ENCODE measurements at places on chromosomes 11 and 22.

DNA sequence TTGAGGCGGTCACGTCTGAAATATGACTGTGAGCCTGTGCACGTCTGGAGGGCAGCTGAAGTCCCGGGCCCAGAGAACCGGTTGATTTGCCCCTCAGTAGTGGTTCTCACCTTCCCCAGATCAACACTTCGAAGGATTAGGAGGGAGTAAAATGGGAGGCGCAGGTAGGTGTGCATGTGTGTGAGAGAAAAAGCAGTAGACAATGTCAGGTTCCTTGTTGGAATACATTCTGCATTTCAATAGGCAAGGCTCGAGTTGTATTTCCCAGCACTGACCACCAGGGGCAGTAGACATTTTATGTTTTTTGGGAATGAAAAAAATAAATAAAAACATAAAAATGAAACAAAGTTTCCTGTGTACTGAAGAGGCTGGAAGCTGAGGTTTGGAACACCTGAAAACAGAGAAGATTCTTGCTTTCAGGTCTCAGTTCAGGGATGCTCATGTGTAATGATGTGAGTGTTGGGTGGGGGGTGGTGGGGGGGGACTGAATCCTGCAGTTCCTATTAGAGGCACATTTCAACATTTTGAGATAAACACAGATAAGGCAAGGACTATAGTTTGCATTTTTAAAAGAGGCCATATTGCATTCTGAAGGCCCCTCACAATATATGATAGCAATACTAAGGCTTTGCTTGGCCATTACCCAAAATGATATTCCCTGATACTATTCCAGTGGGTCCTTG, 333.9 kb downstream of the CADM1 start:
- H3K27me3 ChIP-seq, result peaks cover 5% of the 10 kb centered on the region
- no peak overlapping the region for H3K27ac ChIP-seq
- H3K4me1 ChIP-seq, result no peaks in the 10 kb centered on the region
- DNase-seq, result no peak
- no peaks in the 10 kb centered on the region for H3K36me3 ChIP-seq

- peaks cover 76% of the 10 kb centered on the region for H3K36me3 ChIP-seq
- no peak overlapping the region for H3K4me3 ChIP-seq
- H3K4me1 ChIP-seq, result peaks cover 76% of the 10 kb centered on the region
- no peaks in the 10 kb centered on the region for H3K27me3 ChIP-seq
Observed at GRCh38 chr11:35190804-35191348, 51.9 kb downstream of the CD44 start.

- no peaks in the 10 kb centered on the region for H3K36me3 ChIP-seq
- no peaks in the 10 kb centered on the region for H3K4me1 ChIP-seq
- DNase-seq, result no peak
- H3K4me3 ChIP-seq, result no peak overlapping the region
- peaks cover 6% of the 10 kb centered on the region for H3K27me3 ChIP-seq
Observed at GRCh38 chr22:47775686-47776085, 1013.2 kb downstream of the TBC1D22A start.

DNA sequence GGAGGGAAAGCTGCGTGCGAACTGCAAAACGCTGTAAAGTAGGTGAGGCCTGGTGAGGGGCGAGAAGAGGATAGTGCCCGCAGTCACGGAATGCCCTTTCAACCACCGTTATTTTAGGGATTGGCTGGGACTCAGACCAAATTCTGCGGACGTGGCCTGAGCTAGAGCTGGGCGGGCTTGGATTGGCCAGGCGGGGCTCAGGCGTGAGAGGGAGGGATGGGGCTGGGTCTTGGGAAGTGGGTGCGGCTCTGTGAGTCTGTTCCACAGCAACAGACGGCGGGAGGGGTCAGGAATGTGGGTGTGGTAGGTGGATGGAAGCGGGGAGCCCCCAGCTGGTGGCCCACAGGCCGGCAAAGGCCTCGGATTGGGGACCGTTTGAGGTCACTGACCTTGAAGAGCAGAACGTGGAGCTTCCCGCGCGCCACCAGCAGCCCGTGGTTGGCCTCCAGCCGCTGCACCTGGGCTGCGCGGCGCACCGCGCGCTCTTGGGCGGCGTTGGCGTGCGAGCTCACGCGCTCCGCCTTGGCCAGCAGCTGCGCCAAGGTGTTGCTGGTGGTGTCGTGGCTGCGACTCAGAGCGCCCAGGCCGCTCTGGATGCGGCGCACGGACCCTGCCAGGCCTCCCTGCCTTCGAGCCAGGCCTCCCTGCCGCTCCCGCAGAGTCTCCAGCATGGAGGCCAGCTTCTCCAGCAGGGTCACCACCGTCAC, 444 bp downstream of the CAVIN3 start:
- DNase-seq, result no peak
- peaks cover 8% of the 10 kb centered on the region for H3K4me1 ChIP-seq
- H3K27ac ChIP-seq, result no peak overlapping the region
- no peaks in the 10 kb centered on the region for H3K36me3 ChIP-seq
- H3K27me3 ChIP-seq, result peaks cover 49% of the 10 kb centered on the region
- H3K4me3 ChIP-seq, result peak overlapping the region; percentile 58

- H3K36me3 ChIP-seq, result no peaks in the 10 kb centered on the region
- H3K4me3 ChIP-seq, result no peak overlapping the region
- H3K27ac ChIP-seq, result no peak overlapping the region
- DNase-seq, result no peak
Observed at GRCh38 chr11:131240421-131240820, 130.0 kb upstream of the NTM start.

DNA sequence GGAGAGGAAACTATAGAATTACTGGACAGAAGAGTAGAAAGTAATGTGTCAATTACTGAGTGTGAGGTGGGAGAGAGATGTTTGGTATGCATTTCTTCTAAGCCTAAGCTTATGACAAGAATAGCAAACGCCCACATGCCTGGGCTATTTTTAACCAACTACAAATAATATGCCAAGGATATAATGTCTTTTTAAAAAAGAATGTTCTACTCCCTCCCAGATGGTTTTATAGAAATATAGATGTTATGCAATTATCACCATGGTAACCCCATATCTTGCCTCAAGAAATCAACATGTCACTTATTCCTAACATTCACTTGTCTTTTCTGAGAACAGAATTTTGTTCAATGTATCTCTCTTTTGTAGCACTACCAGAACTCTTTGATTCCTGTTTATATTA, 996.7 kb upstream of the CHORDC1 start:
- H3K27me3 ChIP-seq, result no peaks in the 10 kb centered on the region
- H3K4me3 ChIP-seq, result no peak overlapping the region
- H3K4me1 ChIP-seq, result no peaks in the 10 kb centered on the region
- DNase-seq, result no peak
- no peaks in the 10 kb centered on the region for H3K36me3 ChIP-seq

- H3K36me3 ChIP-seq, result no peaks in the 10 kb centered on the region
- no peak overlapping the region for H3K27ac ChIP-seq
Observed at GRCh38 chr11:132008872-132009271, 638.5 kb downstream of the NTM start.

GRCh38 chr11:129279326-129280026, 87.4 kb upstream of the ARHGAP32 start:
- DNase-seq, result peak; percentile 76
- H3K4me1 ChIP-seq, result peaks cover 26% of the 10 kb centered on the region
- H3K36me3 ChIP-seq, result no peaks in the 10 kb centered on the region

- no peaks in the 10 kb centered on the region for H3K4me1 ChIP-seq
- H3K4me3 ChIP-seq, result no peak overlapping the region
- no peak for DNase-seq
- H3K27me3 ChIP-seq, result peaks cover 8% of the 10 kb centered on the region
Observed at GRCh38 chr11:60389279-60389910, 6.9 kb upstream of the MS4A14 start.

DNA sequence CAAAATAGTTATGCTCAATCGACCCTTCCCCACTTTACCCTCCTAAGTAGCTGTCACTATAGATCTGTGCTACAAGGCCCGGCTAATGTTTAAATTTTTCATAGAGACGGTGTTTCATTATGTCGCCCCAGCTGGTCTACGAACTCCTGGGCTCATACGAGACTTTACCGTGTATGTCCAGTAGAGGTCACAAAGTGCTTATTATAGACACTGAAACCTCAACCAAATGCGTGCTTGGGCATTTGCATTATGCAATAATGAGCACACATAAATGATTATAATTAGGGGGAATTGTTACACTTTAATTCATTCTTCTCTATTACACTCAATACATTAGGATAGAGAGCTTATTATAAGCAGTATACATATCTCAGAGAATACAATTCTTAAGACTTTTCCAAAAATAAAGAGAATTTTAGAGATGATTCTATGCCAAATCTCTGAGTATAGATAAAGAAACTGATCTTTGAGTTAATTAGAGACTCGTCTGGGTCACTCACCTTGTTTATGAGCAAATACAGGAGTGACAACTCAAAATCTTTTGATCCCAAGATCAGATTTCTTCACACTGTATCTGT, 12.5 kb upstream of the MRPL16 start:
- peaks cover 15% of the 10 kb centered on the region for H3K4me1 ChIP-seq
- H3K27me3 ChIP-seq, result peaks cover 5% of the 10 kb centered on the region
- no peak overlapping the region for H3K27ac ChIP-seq
- peak; percentile 19 for DNase-seq
- H3K4me3 ChIP-seq, result no peak overlapping the region
- no peaks in the 10 kb centered on the region for H3K36me3 ChIP-seq

DNA sequence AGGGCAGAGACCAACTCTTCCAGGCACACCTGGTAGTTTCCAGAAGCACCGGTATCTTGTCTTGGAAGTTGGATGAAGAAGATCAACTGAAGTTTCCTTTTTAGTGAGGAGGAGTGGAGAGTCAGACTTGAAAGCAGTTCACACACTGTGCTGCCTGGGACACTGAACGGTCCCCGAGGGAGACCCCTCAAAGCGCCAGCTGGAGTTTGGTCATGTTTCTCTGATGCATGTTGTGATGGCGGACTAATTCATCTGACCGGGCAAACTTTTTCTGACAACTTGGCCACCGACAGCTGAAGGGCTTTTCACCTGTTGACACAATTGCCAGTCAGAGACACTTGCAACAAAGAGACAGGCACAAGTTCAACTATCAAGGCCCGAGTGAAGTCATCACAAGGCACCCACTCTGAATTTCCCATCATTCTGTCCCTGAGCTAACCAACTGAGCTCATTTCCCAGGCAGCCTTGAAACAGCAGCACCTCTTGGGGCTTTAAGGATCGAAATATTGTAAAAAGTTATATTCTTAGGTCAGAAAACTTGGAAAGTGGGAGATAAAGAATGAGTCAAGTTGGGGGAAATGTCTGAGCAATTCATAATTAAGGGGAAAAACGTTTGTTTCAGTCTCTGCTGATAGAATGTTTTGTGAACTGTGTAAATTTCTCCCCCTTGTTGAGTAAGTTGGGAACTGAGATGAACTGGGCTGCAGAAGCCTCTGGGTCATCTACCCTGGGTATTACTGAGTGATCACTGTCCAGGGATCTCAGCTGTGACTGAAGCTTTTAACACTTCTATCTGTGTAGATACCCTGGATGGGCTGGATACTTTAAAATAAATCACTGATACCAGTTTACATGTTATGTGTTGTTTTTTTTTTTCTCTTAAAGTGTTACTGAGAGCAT, 46.2 kb downstream of the WT1 start:
- peaks cover under 1% of the 10 kb centered on the region for H3K27me3 ChIP-seq
- DNase-seq, result no peak
- H3K4me3 ChIP-seq, result no peak overlapping the region
- H3K36me3 ChIP-seq, result no peaks in the 10 kb centered on the region

DNA sequence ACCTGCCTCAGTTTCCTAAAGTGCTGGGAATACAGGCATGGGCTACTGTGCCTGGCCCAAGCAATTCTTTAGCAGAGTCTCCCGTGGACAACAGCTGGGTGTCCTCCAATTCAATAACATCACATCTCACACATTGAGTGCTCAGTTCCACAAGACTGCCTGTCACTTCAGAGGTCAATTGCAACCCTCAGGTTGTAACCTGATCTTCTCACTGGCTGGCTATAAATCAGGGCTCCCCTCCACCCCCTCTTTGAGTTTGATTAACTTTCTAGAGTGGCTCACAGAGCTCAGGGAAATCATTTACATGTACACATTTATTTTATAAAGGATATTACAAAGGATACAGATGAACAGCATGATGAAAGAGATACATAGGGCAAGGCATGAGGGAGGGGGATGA, 68.1 kb downstream of the MCHR1 start:
- H3K4me3 ChIP-seq, result no peak overlapping the region
- no peak overlapping the region for H3K27ac ChIP-seq
- no peaks in the 10 kb centered on the region for H3K27me3 ChIP-seq
- H3K4me1 ChIP-seq, result peaks cover 2% of the 10 kb centered on the region

- H3K4me3 ChIP-seq, result no peak overlapping the region
- no peak for DNase-seq
- H3K4me1 ChIP-seq, result peaks cover 3% of the 10 kb centered on the region
- H3K36me3 ChIP-seq, result no peaks in the 10 kb centered on the region
Observed at GRCh38 chr11:75152651-75153427, 1.9 kb downstream of the SLCO2B1 start.
